Nucleus accumbens (tissue), 56 donors: ENCODE measurements at places on chromosomes 1 and 21.

GRCh38 chr1:25011275-25011674 is 81.2 kb upstream of the RUNX3 start:
- no peak for DNase-seq

GRCh38 chr1:150256554-150257341 is 826 bp upstream of the CA14 start:
- peak; percentile 33 for DNase-seq

DNA sequence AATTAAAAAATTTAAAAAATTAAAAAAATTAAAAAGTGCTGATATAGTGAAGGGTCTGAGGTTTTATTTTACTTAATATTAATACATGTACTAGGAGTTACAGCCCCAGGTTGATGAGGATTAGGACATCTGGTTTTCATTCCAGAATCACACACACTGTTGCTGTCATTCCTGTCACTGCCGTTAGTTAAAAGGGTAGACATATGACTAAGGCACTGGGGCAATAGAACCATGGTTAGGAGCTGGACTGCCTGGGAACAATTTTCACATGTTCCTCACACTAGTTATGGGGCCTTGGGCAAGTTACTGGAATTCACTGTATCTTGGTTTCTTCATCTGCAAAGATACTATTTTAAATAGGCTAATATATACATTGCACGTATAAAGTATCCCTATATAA is 191.8 kb upstream of the DPYD start:
- DNase-seq = no peak

DNA sequence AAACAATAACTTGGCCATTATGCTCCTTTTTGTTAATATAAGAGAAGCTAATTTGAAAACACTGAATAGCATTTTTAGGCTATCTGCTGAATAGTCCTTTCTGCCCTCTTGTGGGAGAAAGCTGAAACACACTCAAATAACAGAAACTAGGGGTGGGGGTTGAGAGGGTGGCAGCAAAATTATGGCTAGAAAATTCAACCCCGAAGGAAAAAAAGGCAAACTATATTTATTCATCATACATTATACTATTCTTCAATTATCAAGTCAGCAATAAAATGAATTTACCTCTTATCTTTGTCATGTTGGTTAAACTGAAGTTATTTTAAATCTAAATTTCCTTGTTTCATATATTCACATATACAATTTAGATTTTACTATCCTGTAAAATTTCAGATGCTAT is 255.9 kb downstream of the FAF1 start:
- no peak for DNase-seq

DNA sequence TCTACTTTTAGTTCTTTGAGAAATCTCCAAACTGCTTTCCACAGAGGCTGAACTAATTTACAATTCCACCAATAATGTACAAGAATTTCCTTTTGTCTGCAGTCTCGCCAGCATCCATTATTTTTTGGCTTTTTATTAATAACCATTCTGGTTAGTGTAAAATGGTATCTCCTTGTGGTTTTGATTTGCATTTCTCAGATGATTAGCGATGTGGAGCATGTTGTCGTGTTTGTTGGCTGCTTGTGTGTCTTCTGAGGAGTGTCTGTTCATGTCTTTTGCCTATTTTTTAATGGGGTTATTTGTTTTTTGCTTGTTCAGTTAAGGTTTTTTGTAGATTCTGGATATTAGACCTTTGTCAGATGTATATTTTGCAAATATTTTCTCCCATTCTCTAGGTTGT is 131.5 kb downstream of the MAST2 start:
- no peak for DNase-seq

GRCh38 chr1:56416495-56416894 is 162.9 kb downstream of the PLPP3 start:
- no peak for DNase-seq

GRCh38 chr1:175089136-175089718 is 21.6 kb downstream of the TNN start:
- DNase-seq = no peak

GRCh38 chr1:220528679-220529501 is 954 bp downstream of the MARK1 start:
- no peak for DNase-seq

DNA sequence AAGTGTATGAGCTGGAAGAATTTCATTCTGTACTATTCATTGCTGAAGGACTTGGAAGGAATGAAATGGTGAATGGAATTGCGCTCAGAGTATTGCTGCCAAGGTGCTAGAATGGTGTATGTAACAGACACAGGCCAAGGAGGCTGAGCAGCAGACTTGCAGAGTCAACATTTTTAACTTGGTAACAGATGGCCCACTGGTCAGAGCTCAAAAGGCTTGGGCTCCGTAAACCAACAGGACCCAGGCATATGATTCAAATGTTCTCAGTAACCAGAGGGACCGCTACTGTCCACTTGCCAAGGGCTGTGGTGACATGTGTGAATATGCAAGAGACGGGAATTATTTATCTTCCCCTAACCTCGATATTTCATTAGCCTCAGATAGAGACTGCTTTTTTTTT is 28.8 kb upstream of the PTGFRN start:
- no peak for DNase-seq

- DNase-seq = no peak
These were observed 22.2 kb downstream of the DESI2 start for GRCh38 chr1:244675167-244675566.

DNA sequence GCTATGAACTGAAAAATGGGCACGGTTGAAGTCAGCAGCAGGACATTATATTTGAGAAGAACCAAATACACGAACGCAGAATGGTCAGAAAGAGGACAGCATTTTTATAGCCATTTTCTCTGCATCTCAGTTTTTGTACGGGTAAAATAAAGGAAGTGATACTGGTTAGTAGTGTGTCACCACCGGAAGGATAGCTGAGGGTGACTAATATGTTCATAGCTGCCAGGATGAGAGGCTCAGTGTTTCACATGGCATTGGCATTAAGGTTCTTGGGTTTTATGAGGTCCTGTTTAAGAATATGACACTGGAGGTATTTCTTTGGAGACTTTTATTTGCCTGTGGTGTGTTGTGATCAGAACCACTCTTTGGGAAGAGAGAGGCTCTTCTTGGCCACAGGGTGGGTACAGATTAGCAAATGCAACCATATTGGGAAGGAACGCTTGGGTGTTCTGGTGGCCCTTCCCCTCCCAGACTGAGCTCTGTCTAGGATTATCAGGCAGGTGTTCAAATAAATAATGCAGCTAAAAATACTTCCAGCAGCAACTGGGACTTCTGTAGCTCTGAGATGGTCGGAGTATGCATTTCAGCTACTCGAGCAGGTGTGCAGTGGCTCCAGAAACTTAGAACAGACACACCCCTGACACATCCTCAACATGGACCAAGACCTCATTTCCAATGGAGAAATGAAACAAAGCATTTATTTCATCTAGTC is 158.2 kb downstream of the PBX1 start:
- no peak for DNase-seq

GRCh38 chr1:52955129-52955970 is 28.3 kb downstream of the SCP2 start:
- no peak for DNase-seq

GRCh38 chr21:45158491-45159423 is 84.4 kb downstream of the ADARB1 start:
- DNase-seq = no peak

- no peak for DNase-seq
These were observed 8.8 kb upstream of the PIGC start for GRCh38 chr1:172452536-172453152.

GRCh38 chr21:32539378-32539777 is 45.9 kb downstream of the TCP10L start:
- no peak for DNase-seq

- DNase-seq = no peak
These were observed 19.5 kb downstream of the A3GALT2 start for GRCh38 chr1:33301273-33301984.

GRCh38 chr1:201371792-201372191 is 5.7 kb downstream of the TNNT2 start:
- no peak for DNase-seq

DNA sequence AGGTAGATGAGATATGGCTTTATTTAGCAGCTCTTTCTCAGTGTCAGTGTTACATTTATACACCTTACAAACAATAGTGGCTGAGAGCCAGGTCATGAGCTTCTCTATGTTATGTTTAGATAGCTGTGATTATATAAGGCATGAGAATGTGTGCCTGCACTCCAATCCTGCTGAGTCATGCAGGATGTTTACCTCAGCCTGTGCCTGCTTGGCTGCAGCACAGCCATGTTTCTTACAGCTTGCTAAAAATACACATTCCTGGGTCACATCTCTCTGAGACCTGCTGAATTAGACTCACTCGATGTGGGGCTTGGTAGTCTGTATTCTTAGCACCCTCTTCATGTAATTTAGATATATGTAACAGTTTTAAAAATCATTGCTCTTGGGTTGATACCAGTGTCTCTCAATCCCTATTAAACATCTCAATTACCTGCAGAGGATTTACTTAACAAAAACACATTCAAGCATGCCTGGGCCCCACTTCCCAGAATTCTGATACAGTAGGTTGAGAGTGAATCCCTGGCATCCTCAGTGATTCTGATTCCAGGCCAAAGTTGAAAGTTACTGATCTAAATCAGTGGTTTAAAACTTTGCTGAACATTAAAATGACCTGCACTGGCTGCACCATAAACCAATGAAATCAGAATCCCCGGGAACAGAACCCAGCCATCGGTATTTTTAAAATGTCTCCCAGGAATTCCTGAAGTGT is 107.5 kb downstream of the GDAP2 start:
- DNase-seq = no peak

DNA sequence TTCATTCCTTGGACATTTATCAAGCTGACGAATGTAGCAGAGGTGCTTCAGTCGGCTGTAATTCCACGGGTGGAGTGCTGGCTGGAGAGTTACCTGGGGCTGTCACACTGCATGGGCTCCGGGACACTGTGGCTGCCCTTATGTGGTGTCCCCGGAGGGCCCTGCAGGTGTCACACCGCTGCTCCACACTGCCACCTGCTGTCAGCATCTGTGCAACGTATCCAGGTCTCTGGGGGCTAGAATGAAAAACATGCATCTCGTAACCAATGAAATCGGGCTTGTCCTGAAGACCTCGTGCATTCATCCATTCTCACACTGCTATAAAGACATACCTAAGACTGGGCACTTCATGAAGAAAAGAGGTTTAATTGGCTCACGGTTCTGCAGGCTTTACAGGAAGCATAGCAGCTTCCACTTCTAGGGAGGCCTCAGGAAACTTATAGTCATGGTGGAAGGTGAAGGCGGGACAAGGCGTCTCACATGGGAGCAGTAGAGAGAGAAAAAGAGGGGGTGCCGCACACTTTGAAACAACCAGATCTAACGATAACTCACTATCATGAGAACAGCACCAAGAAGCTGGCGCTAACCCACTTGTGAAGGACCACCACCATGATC is 46.7 kb upstream of the PCBP3 start:
- DNase-seq = peak; percentile 28

GRCh38 chr1:204567071-204567470 is 50.9 kb downstream of the MDM4 start:
- no peak for DNase-seq

DNA sequence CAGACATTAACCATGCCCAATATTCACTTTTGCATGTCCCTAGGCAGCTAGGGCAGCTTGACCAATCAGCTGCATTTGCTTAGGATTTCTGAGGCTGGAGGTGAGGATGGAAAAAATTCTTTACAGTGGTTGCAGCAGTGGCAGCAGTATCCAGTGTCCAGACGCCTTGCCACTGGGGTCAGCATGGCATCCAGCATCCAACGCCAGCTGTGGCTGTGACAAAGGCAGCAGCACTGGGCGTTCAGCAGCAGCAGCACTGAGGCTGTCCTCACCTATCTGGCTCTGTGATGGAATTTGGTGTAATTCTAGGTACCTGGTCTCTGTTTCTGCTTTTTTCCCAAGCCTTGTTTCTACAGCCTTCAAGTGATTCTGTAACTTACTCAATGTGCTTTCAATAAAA is 15.5 kb downstream of the RHBDL2 start:
- no peak for DNase-seq

GRCh38 chr21:44767834-44768831 is 33.5 kb downstream of the UBE2G2 start:
- no peak for DNase-seq

- DNase-seq = no peak
These were observed 311.8 kb upstream of the B3GALT2 start for GRCh38 chr1:193498088-193498655.

DNA sequence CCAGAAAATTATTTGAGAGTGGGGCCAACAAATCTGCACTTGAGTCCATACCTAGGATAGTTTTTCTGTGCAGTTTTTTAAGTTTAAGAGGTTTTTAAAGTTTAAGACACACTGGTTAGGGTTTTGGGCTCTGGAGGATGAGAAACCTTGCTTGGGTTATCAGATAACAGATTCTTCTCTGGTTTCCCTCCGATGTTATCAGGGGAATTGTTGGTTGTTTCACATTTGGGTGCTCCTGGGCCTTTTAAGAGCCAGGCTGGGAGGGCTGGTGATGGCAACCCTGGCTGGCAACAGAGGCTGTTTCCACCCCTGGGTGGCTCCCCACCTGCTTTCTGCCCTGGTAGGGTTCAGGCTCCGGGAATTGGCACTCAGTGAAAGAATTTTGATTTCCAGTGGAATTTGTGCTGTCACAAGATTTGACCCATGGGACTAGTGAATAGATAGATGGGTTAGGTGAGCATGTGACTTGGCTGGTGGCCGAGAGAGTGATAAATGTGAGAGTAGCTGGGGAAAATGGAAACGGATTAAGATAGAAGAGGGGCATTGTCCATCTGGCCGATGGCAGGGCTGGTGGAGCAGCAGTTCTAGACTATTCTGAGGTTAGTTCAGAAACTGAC is 14.8 kb downstream of the VANGL1 start:
- DNase-seq = no peak
